ENCODE measurements at places on chromosomes 3 and 15. TPM values are rescaled to one million over a fixed set of nuclear protein-coding genes. Genes with fewer than 3 reads are reported as not detected.

Gene FHIT
- total RNA-seq, result 83.4 TPM

Gene THAP10
- not detected for total RNA-seq

Gene FBXO40
- total RNA-seq, result not detected

Gene MKRN2
- 23.1 TPM for total RNA-seq

Gene SNAP23
- total RNA-seq, result 54.2 TPM

Gene STXBP5L
- total RNA-seq, result not detected

Gene ACKR4
- total RNA-seq, result not detected

Gene QARS1
- 318 TPM for total RNA-seq

Gene SYNPR
- total RNA-seq, result not detected

Gene MAGEL2
- not detected for total RNA-seq

Gene PLSCR5
- not detected for total RNA-seq

Gene ANKRD34C
- total RNA-seq, result not detected

Gene GPR176
- total RNA-seq, result 0.07 TPM

Gene ITPKA
- 0.19 TPM for total RNA-seq

Gene STX19
- 0.19 TPM for total RNA-seq

Gene IMPG2
- total RNA-seq, result 0.58 TPM

Gene TNNC1
- 1.9 TPM for total RNA-seq

Gene DAZL
- total RNA-seq, result not detected

Gene CLDN18
- total RNA-seq, result not detected

Gene CCRL2
- total RNA-seq, result 5.6 TPM

Gene SLC22A13
- 0.50 TPM for total RNA-seq

Gene NMNAT3
- total RNA-seq, result 0.43 TPM

Gene ITGB5
- not detected for total RNA-seq

Gene GATA2
- not detected for total RNA-seq

Gene SLC38A3
- not detected for total RNA-seq

Gene STAB1
- not detected for total RNA-seq

Gene LRRN1
- 2.1 TPM for total RNA-seq

Gene CNTN4
- not detected for total RNA-seq

Gene POLQ
- total RNA-seq, result 19.7 TPM

Gene MYZAP
- 0.53 TPM for total RNA-seq

Gene GOLGA8T
- total RNA-seq, result 0.28 TPM

Gene UROC1
- not detected for total RNA-seq

Gene TMIE
- total RNA-seq, result 2.5 TPM

Gene ANKRD63
- total RNA-seq, result 0.23 TPM

Gene SYNM
- 3.3 TPM for total RNA-seq

Gene FBXL22
- 0.77 TPM for total RNA-seq

Gene DUOX2
- not detected for total RNA-seq

Gene ZNF860
- not detected for total RNA-seq

Gene HHATL
- not detected for total RNA-seq

Gene TM6SF1
- total RNA-seq, result 15.2 TPM

Gene FOXB1
- 0.86 TPM for total RNA-seq

Gene WDR93
- total RNA-seq, result not detected

Gene GOLGA6L7
- not detected for total RNA-seq

Gene DAPK2
- total RNA-seq, result 0.33 TPM

Gene POC1A
- 19.1 TPM for total RNA-seq

Gene PDE8A
- total RNA-seq, result 14.2 TPM

Gene ABHD10
- total RNA-seq, result 31.4 TPM

Gene UBE3A
- 90.7 TPM for total RNA-seq

Gene SMCO1
- total RNA-seq, result not detected

Gene EFCC1
- total RNA-seq, result not detected

Gene TMOD2
- 9.5 TPM for total RNA-seq

Gene ZIC1
- not detected for total RNA-seq

Gene PML
- total RNA-seq, result 92.3 TPM

Gene TRH
- total RNA-seq, result not detected

Gene ATP10A
- total RNA-seq, result 47.0 TPM

Gene ADAMTS9
- not detected for total RNA-seq

Gene PLD1
- 0.35 TPM for total RNA-seq

All from activated naive CD4-positive, alpha-beta T cell treated with anti-CD3 and anti-CD28 coated beads, Interleukin-2, amount 10 ng/mL, durations not matched to agents 5 hours and 36 hours (primary cell).